ENCODE measurements at places on chromosomes 5 and 9. TPM values are rescaled to one million over a fixed set of nuclear protein-coding genes. Genes with fewer than 3 reads are reported as not detected.
A peak's percentile ranks its signal among the peaks of the same experiment; 100 is the strongest.

IRX2 gene
- total RNA-seq: not detected

SLC6A7 gene
- total RNA-seq: not detected

FAM151B gene
- total RNA-seq: not detected

GZMA gene
- total RNA-seq: 18.2 TPM

OTP gene
- not detected for total RNA-seq

ARSI gene
- total RNA-seq: not detected

ORM2 gene
- total RNA-seq: not detected

C5orf52 gene
- total RNA-seq: not detected

C9orf43 gene
- 0.74 TPM for total RNA-seq

ZBED3 gene
- total RNA-seq: 6.8 TPM

TMC1 gene
- total RNA-seq: 0.38 TPM

POU5F2 gene
- total RNA-seq: 0.45 TPM

P4HA2 gene
- total RNA-seq: 17.3 TPM

OTULINL gene
- 21.1 TPM for total RNA-seq

- H3K4me1 ChIP-seq: no peaks in the 10 kb centered on the region
- H3K27ac ChIP-seq: no peak overlapping the region
- no peaks in the 10 kb centered on the region for H3K36me3 ChIP-seq
- no peaks in the 10 kb centered on the region for H3K27me3 ChIP-seq
- no peak for DNase-seq
Observed at GRCh38 chr5:27158171-27158570, 119.8 kb upstream of the CDH9 start.

DNA sequence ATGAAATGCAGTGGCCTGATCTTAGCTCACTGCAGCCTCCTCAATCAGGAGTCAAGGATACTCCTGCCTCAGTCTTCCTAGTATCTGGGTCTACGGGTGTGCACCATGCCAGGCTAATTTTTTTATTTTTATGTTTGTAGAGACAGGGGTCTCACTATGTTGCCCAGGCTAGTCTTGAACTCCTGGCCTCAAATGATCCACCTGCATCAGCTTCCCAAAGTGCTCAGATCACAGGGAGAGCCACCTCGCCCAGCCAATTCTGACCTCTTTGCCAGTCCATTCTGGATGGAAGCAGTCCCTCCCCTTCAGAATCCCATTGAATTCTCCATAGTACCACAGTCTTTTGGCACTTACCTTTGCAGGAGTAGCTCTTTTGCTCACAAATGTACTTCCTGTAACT lies 1.7 kb upstream of the CANX start:
- H3K36me3 ChIP-seq: peaks cover 24% of the 10 kb centered on the region
- H3K27me3 ChIP-seq: no peaks in the 10 kb centered on the region
- DNase-seq: no peak
- H3K4me3 ChIP-seq: peak overlapping the region; percentile 96
- H3K4me1 ChIP-seq: peaks cover 23% of the 10 kb centered on the region

DNA sequence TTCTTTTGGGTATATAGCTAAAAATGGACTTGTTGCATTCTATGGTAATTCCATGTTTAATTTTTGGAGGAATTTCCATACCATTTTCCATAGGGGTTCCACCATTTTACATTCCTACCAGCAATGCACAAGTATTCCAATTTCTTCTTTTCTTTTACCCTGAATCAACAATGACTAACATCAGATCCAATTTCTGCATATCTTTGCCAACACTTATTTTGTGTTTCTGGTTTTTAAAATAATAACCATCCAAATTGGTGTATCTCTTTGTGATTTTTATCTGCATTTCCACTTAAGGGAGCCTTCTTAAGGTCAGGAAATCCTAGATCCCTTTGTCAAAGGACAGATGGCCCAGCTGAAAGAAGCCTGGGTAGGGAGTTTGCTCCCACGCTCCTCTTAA lies 29.5 kb upstream of the SMU1 start:
- no peak overlapping the region for H3K4me3 ChIP-seq
- no peak for DNase-seq
- H3K27ac ChIP-seq: no peak overlapping the region

DNA sequence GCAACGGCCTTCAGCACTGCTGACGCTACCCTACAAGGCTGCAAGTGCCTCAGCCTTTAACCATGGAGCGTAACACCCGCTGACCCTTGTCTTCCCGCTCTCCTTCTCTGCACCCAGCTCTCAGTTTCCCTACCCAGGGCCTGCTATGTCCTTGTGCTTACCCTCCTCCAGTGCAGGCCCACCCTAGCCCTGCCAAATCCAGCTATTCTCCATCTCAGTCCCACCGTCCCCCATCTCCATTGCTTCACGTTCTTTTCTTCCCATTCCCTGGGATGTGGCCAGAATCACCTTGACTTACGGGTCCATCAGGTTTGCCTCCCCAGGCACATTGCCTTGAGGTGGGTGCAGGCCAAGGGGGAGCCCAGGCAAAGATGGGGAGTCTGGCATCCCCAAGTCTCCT lies 91.2 kb downstream of the PAX5 start:
- no peak for DNase-seq
- no peak overlapping the region for H3K4me3 ChIP-seq
- H3K36me3 ChIP-seq: no peaks in the 10 kb centered on the region
- H3K27ac ChIP-seq: no peak overlapping the region
- H3K27me3 ChIP-seq: peaks cover 1% of the 10 kb centered on the region

GRCh38 chr5:40679913-40680681 lies at the start of gene PTGER4:
TSS of gene PTGER4 (plus strand) at chr5:40679915. CDS start at chr5:40680994, 1,079 bp downstream.
- peaks cover 51% of the 10 kb centered on the region for H3K36me3 ChIP-seq
- peak within 1 kb of the TSS; percentile 99 for H3K4me3 ChIP-seq
- peaks cover 29% of the 10 kb centered on the region for H3K4me1 ChIP-seq
- no peaks in the 10 kb centered on the region for H3K27me3 ChIP-seq
- H3K27ac ChIP-seq: peak within 1 kb of the TSS; percentile 98

GRCh38 chr9:10704720-10705119 lies 91.9 kb upstream of the PTPRD start:
- no peak overlapping the region for H3K4me3 ChIP-seq
- no peaks in the 10 kb centered on the region for H3K4me1 ChIP-seq
- no peaks in the 10 kb centered on the region for H3K36me3 ChIP-seq
- DNase-seq: no peak

GRCh38 chr9:106753155-106753671 lies 109.8 kb upstream of the ZNF462 start:
- no peak overlapping the region for H3K4me3 ChIP-seq
- H3K27me3 ChIP-seq: no peaks in the 10 kb centered on the region
- H3K27ac ChIP-seq: peak overlapping the region; percentile 41
- no peaks in the 10 kb centered on the region for H3K36me3 ChIP-seq
- peak; percentile 1 for DNase-seq

DNA sequence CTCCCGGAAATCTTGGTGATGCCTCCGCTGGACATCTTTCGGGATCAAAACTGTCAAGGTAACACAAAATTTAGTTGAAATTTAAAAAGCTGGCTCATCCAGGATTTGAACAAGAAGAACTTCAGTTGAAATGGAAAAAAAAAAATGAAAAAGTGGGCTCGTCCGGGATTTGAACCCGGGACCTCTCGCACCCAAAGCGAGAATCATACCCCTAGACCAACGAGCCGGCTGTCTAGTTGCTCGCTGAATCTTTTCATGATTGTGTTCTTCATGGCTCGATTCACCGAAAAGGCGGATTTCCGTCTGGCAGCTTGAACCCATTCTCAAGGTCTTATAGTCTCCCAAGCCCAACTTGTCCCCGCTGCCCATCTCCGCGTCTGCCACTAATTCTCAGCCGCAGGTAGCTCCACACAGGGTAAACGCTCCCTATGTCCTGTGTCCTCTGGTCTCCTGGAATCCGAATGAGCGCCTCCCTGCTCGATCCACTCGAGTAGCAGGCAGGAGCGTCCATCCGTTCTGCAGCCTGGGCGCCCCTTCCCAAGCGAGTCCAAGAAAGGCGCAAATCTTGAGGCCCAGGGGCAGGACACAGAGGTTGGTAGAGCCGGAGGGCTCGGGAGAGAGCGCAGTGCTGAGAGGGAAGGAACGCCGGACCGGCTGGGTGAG lies 16.2 kb downstream of the TRIM7 start:
- peak overlapping the region; percentile 91 for H3K4me3 ChIP-seq
- peaks cover 9% of the 10 kb centered on the region for H3K36me3 ChIP-seq
- H3K27ac ChIP-seq: peak overlapping the region; percentile 97
- peak; percentile 86 for DNase-seq

GRCh38 chr9:14315875-14316601 lies 2.1 kb upstream of the NFIB start:
- peaks cover 5% of the 10 kb centered on the region for H3K36me3 ChIP-seq
- peaks cover 29% of the 10 kb centered on the region for H3K4me1 ChIP-seq
- DNase-seq: no peak
- H3K4me3 ChIP-seq: peak overlapping the region; percentile 69

- H3K4me3 ChIP-seq: no peak overlapping the region
- no peaks in the 10 kb centered on the region for H3K36me3 ChIP-seq
- DNase-seq: no peak
Observed at GRCh38 chr5:88813244-88813643, 69.7 kb downstream of the MEF2C start.

GRCh38 chr5:38404667-38405276 lies 146.4 kb downstream of the EGFLAM start:
- no peak overlapping the region for H3K27ac ChIP-seq
- no peak overlapping the region for H3K4me3 ChIP-seq
- H3K36me3 ChIP-seq: no peaks in the 10 kb centered on the region
- peaks cover 36% of the 10 kb centered on the region for H3K27me3 ChIP-seq
- no peaks in the 10 kb centered on the region for H3K4me1 ChIP-seq

DNA sequence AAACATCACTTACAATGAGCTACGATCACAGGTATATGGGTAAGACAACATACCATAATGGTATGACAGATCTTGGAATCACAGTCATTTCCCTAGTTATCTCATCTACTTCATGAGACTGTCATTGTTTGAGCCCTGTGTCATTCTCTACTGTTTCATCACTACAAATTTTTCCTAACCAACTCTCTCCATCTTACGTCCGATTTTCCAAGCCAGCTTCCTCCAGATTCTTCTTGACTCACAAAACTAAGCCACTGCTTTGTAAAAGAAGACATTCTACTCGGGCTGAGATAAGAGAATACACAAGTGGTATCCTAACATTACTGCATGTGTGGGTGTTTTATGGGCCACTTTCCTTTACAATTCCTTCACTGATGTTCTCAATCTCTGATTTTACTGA lies 49.6 kb downstream of the SERINC5 start:
- no peak overlapping the region for H3K4me3 ChIP-seq
- peaks cover 37% of the 10 kb centered on the region for H3K36me3 ChIP-seq
- no peak for DNase-seq
- peak overlapping the region; percentile 84 for H3K27ac ChIP-seq

- no peaks in the 10 kb centered on the region for H3K36me3 ChIP-seq
- no peak overlapping the region for H3K4me3 ChIP-seq
- DNase-seq: no peak
- H3K27me3 ChIP-seq: no peaks in the 10 kb centered on the region
Observed at GRCh38 chr5:158877124-158877581, 222.6 kb downstream of the EBF1 start.

GRCh38 chr9:13719981-13720676 lies 440.6 kb upstream of the MPDZ start:
- H3K4me3 ChIP-seq: no peak overlapping the region
- H3K36me3 ChIP-seq: no peaks in the 10 kb centered on the region
- H3K27me3 ChIP-seq: no peaks in the 10 kb centered on the region
- no peak overlapping the region for H3K27ac ChIP-seq
- no peak for DNase-seq

GRCh38 chr5:2674456-2674855 lies 77.0 kb downstream of the IRX2 start:
- no peaks in the 10 kb centered on the region for H3K36me3 ChIP-seq
- H3K4me3 ChIP-seq: no peak overlapping the region
- H3K4me1 ChIP-seq: no peaks in the 10 kb centered on the region
- no peaks in the 10 kb centered on the region for H3K27me3 ChIP-seq
- H3K27ac ChIP-seq: no peak overlapping the region

DNA sequence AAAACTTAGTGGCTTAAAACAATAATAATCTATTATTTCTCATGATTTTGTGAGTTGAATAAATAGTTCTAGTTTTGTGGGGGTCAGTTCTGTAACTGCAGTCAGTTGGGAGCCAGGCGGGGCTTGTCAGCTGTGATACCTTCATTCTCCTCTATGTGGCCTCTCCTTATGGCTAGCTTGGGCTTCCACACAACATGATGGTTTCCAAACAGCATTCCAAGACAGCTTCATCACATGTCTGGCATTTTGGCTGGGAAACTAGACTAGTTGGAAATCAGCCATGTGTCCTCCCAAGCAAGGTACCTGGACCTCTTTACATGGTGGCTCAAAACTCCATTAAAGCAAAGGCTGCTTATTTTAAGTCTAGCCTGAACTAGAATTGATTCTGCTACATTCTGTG lies 61.4 kb upstream of the RANBP3L start:
- H3K36me3 ChIP-seq: no peaks in the 10 kb centered on the region
- peaks cover 6% of the 10 kb centered on the region for H3K4me1 ChIP-seq
- no peak overlapping the region for H3K4me3 ChIP-seq
- H3K27ac ChIP-seq: no peak overlapping the region
- peaks cover 2% of the 10 kb centered on the region for H3K27me3 ChIP-seq
- DNase-seq: peak; percentile 2

- no peak for DNase-seq
- no peak overlapping the region for H3K27ac ChIP-seq
- no peaks in the 10 kb centered on the region for H3K27me3 ChIP-seq
- H3K4me1 ChIP-seq: peaks cover 7% of the 10 kb centered on the region
- no peaks in the 10 kb centered on the region for H3K36me3 ChIP-seq
- no peak overlapping the region for H3K4me3 ChIP-seq
Observed at GRCh38 chr5:172800088-172800551, 29.1 kb upstream of the DUSP1 start.

DNA sequence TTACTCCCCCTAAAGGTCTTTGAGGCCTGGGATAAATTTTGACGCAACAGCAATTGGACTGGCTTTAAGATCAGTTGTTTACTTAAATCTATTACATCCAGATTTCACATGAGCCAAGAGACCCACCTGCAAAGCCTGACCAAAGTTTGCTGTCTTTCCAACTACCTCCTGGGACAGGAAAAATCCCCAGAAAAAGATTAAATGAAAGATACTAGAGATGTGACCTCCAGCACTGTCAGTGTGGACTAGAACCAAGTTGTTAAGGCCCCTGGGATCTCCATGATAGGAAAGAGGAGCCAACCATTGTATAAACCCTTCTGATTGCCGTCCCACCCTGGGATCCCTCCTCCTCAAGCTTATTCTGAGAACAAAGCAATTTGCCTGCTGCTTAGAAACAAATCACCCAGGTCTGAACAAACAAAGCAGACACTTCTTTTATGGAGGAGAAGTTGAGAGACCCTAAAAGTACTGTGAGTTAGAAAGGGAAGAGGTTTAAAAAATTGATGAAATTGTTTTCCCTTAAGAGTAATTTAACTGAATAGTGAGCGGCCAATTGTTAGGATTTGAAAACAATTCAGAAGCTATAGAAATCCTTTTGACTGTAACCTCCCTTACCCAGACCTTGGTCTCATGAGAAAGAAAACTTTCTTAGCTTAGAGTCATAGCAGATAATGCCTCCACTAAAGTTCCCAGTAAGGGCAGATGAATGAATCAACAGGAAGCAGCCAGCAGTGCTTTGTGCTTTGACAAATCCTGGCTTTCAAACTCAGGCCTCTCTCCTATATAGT lies 255.2 kb downstream of the TMEM167A start:
- H3K27ac ChIP-seq: no peak overlapping the region
- H3K27me3 ChIP-seq: no peaks in the 10 kb centered on the region
- H3K36me3 ChIP-seq: no peaks in the 10 kb centered on the region
- H3K4me1 ChIP-seq: peaks cover 21% of the 10 kb centered on the region

Measured in activated CD8-positive, alpha-beta T cell treated with anti-CD3 and anti-CD28 coated beads for 36 hours (primary cell).